ENCODE measurements at places on chromosomes 5 and 9.

GRCh38 chr9:13213337-13213736, 66.2 kb downstream of the MPDZ start:
- no peak for DNase-seq

- no peak for DNase-seq
Measured at GRCh38 chr5:150642567-150642927, 2.1 kb downstream of the SYNPO start.

GRCh38 chr5:6847870-6848269, 134.6 kb downstream of the TENT4A start:
- no peak for DNase-seq

GRCh38 chr9:134571326-134571931, 70.2 kb upstream of the COL5A1 start:
- DNase-seq = no peak

DNA sequence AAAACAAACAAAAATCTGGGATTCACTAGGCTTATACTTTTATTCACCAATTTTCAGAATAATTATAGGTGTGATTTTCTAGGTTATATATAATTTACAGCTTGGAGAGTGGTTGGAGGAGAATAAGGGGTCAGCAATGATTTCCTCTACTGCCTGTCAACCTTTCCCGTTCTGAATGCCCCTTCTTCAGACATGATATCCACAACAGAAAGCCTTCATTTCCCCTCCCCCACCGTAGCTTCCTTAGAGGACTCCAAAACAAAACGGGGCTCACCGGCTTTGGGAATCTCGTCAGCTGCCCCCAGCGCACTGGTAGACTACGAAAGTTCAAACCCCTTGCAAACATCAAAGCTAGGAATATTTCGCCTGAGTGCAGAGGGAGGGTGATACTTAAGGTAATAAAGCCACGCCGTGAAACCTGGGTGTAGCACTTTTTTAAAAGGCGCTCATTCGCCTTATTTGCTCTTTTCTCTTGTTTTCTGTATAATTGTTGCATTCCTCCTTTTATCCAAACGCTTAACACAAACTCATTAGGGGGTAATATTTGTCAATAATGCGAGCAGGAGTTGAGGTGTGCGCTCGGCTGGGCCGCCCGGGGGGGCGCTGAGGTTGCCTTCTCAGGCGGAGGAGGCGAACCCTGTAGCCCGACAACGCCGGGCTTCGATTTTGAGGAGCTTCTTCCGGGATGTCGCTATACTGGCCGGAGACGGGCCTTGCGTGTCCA, 2.4 kb downstream of the OTP start:
- no peak for DNase-seq

- no peak for DNase-seq
Measured at GRCh38 chr5:25950681-25951080, 1087.7 kb downstream of the CDH9 start.

GRCh38 chr9:97990259-97990658, 7.1 kb downstream of the ANP32B start:
- DNase-seq = no peak

- DNase-seq = no peak
Measured at GRCh38 chr5:140182075-140182711, 7.2 kb downstream of the CYSTM1 start.

DNA sequence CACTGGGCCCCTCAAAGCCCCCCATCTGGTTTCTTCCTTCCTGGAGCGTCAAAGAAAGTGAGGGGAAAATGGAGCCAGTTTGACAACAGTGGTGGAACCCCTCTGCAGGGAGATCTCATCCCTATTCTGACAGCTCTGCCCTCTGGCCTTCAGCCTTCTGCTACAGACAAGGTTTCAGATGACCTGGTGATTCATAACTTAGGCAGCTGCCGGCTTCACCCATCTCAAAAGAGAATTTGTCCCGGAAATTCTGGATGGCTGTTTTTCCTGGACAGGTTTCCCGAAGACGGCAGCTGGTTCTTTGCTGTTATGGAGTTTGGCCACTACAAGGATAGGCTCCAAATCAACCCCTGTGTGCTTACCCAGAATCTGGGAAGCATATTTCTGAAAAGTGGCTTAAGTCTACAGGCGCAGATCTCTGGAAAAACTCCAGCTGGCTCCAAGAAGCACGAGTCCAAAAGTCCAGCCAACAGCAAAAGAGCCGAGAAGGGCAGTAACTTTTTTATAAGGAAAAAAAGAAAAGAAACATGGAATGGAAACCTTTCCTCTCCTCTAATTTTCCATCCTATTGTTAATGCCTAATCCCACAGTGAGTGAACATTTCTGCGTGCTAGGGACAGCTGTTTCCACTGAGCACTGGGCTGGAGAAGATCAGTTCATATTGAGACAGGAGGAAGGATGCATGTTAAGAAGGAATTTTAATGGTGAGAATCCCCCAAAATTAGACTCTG, 54.5 kb downstream of the ZNF366 start:
- no peak for DNase-seq

DNA sequence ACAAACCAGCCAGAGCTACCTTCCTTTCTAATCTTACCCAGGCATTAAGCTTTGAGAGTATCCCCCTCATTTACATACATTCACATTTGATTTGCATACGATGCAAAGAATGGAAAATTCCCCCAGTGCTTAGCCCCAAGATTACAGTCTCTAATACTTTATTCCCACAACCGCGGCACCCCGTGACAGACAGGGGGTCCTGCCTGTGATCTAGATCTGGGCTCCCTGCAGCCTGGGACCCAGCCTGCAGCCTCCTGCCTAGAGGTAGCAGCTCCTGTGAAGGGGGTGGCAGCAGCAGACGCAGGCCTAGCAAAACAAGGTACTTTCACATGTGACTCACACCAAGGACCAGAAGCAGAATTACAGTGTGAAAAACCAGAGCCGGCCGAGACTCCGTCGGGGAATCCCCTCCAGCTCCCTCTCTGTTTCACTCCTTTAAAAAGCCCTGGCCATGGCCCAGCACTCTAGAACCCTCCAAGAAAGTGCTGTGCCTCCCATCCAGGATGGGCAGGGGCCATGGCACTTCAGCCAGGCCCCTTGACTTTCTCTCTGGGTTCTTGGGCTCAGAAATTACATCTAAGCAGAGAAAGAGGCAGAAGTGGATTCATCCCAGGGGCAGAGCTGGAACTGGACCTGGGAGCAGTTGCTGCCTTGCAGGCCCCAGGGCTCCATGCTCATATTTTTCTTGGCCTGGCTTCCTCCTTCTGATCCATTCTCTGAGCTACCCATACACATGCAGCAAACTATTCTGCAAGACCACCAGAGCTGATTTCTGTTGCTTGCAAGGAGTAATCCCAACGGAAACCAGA, 14.0 kb upstream of the TCF7 start:
- peak; percentile 58 for DNase-seq

- no peak for DNase-seq
Measured at GRCh38 chr5:141958113-141958512, at the start of gene PCDH12. Gene PCDH12, minus strand, starts transcription at chr5:141958202. Its CDS starts 351 bp downstream, at chr5:141957851.

GRCh38 chr9:118670011-118670953, 699.0 kb downstream of the BRINP1 start:
- DNase-seq = no peak

DNA sequence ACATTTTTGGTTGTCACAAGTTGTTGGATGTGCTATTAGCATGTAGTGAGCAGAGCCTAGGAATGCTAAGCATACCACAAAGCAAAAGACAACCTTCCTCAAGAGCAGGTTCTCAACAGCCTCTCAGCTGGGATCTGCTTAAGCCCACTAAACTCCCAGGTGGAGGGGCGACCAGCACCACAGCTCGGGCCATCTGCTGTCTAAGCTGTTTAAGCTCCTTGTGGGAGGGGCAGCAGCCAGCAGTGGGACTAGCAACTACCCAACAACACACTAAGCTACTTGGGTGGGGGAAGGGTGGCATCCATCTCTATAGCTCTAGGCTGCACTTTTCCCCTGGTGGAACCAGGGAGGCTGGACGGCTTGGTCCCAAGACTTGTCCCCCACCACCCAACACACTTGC, 1052.7 kb upstream of the ARRDC3 start:
- no peak for DNase-seq

DNA sequence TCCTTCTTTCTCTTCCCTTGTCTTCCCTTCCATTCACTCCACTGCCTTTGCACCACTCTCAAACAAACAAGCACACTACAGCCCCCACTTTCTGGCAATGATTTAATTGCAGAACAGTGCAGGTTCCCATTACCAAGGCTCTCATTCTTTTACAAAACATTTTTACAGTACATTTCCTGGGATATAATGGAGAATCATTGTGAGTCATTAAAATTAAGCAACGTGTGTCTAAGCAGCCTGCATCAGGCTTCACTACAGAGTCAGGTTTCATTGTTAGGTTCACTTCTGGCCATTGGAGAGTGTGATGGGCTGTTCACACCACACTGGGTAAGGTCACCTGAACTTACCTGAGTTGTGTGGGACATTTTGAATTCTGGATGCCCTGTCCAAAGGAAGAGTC, 303.5 kb downstream of the TRIM32 start:
- DNase-seq = no peak

DNA sequence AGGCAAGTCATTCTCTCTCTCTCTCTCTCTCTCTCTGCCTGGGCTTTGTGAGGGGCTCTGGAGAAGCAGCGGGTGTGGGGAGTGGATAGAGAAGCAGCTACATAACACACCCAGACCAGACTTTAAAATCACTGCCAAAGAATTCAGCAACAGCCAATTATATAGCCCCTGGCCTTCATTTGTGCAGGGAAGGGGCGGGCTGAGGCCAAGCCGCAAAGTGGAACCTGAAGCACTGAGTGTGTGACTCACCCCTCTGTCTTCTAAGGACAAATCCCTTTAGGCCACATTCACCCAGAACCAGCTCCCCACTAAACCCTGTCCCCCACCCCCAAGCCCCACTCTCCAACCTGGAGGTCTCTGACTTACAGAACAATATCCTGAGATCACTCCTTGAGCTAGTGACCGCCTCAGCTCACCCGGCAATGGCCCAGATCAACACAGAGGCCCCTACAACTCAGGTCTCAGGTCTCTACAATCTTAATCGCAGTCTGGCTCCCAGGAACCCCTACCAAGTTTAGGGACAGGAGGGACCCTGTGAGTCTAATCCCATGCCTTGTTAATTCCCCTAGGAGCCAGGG, 6.0 kb downstream of the B4GALT1 start:
- DNase-seq = no peak

- no peak for DNase-seq
Measured at GRCh38 chr9:680106-680505, 161.4 kb upstream of the DMRT1 start.

GRCh38 chr5:89338935-89339334, 456.0 kb upstream of the MEF2C start:
- no peak for DNase-seq

- DNase-seq = no peak
Measured at GRCh38 chr9:117413346-117414219, 1.3 kb downstream of the ASTN2 start.

- DNase-seq = no peak
Measured at GRCh38 chr5:76393035-76393680, 9.9 kb upstream of the IQGAP2 start.

- no peak for DNase-seq
Measured at GRCh38 chr5:151966046-151966445, 41.4 kb upstream of the GLRA1 start.

- DNase-seq = no peak
Measured at GRCh38 chr9:124210697-124211096, 47.1 kb upstream of the NEK6 start.

GRCh38 chr5:180684623-180685161, 35.3 kb upstream of the FLT4 start:
- DNase-seq = no peak

GRCh38 chr5:29796013-29796412, 1397.5 kb upstream of the CDH6 start:
- no peak for DNase-seq

GRCh38 chr9:135976944-135977343, 15.8 kb upstream of the UBAC1 start:
- no peak for DNase-seq

DNA sequence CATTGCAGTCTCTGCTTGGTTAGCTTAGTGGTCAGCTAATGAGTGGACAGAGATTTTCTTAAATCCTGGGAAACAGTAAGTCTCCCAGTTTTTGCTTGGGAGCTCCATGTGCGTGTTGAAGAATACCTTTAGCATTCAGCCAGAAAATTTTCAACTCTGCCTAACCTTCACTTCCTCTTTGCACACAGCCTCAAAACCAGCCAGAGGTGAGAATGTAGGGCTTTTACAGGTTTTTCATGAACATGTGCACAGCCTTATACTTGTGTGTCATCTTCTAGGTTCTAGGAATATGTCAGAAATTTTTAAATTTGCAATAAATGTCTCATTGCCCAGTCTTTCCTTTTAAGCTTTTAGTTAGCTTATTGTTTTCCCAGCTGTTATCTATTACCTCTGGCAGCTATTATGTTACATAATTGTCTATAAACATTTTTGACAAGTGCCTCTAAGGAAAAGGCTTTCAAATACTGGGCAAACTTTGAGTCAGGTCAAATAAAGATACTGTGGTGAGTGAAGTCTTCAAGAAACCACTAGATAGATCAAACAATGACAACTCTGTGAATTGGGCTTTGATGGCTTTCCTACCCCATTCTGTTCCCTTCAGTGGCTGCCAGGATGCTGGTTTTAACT, 12.7 kb downstream of the ADGRV1 start:
- DNase-seq = no peak

- no peak for DNase-seq
Measured at GRCh38 chr5:152177626-152178349, 227.3 kb downstream of the NMUR2 start.

GRCh38 chr9:113580041-113580953, 116.8 kb downstream of the RGS3 start:
- no peak for DNase-seq

DNA sequence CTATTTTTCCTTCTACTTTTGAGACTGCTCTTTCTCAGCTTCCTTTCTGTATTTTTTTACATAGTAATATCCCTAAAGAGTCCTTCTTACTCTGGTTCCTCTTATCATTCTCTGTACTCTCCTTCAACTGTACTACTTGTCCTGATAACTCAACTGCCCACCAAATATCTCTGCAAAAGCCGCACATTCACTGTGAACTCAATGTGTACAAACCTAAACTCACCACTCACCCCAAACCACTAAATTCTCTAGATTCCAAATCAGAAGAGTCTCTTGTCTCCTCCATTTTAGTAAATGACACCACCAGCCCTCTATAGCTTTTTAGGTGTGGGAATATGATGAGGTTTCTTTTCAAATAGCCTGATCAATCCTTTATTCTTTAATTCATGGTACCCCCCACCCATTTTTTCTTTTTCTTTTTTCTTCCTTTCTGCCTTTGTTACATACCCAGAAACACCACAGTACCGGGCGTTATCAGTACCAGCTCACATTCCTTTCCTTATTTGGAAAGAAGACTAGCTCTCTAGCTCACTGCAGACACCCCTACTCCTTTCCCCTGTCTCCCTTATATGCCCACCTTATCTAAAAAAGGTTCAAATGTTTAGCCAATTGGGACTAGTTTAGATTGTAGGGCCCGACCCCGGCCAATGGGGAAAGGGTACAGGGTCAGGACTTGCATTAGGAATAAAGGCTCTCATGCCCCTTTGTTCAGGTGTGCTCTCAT, 63.1 kb upstream of the RANBP6 start:
- no peak for DNase-seq
